Progenitor cell of endocrine pancreas (in vitro differentiated cells): ENCODE measurements at places on chromosomes 3 and 15. TPM values are rescaled to one million over a fixed set of nuclear protein-coding genes. Genes with fewer than 3 reads are reported as not detected.

DNA sequence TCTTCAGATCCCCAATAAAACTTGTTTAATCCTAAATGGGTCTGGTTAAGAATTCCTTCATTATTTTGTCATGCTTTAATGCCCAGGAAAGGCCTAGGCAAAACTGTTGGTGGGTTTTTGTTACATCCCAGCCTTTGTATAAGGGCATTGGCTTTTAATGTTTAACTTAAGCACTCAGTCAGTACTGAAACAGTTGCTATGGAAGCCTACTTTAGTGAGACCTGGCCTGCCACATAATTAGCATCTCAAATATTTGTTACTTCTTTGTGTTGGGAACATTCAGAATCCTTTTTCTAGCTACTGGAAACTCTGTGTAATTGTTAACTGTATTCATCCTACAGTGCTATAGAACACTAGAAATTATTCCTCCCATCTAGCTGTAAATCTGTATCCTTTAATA is 369.6 kb upstream of the ATP10A start:
- DNase-seq = no peak

GRCh38 chr15:62588938-62589670 is 424.0 kb upstream of the C2CD4B start:
- no peak for DNase-seq

DNA sequence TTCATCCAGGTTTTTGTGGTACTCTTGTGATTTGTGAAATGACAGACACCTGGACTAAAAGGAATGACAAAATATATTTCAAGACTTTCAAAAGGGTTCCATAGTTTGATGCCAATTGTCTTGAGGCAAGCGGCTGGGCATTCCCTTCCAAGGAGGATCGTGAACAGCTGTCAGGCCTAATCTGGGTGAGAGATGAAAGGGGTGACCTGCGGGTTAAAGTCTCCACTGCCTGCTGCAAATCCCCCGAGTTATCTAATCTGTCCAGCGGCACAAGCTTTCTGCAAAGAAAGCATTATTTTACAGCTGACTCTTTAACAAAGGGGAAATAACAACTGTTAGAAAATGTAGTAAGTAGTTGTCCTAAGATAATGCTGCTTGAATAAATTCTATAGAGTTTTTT is 128.7 kb upstream of the MB21D2 start:
- no peak for DNase-seq

The PTH1R gene
- 0.26 and 0.40 TPM in 2 replicates for total RNA-seq

DNA sequence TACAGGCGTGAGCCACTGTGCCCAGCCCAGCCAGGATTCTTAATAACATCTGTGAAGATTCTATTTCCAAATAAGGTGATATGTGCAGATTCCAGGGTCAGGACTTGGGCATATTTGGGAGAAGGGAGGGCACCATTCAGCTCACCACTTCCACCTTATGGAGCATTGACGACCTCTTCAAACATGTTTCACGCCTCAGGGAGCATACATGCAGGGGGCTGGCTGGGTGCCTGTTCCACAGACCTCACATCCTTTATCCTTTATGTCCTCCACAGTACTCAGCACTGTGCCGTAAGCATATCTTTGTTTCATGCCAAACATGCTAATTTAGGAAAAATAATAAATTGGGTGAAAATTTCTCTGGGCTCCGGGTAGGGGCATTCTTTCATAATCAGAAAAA is 229.0 kb downstream of the THSD4 start:
- DNase-seq = no peak

The CCR3 gene
- not detected in 2 replicates for total RNA-seq

DNA sequence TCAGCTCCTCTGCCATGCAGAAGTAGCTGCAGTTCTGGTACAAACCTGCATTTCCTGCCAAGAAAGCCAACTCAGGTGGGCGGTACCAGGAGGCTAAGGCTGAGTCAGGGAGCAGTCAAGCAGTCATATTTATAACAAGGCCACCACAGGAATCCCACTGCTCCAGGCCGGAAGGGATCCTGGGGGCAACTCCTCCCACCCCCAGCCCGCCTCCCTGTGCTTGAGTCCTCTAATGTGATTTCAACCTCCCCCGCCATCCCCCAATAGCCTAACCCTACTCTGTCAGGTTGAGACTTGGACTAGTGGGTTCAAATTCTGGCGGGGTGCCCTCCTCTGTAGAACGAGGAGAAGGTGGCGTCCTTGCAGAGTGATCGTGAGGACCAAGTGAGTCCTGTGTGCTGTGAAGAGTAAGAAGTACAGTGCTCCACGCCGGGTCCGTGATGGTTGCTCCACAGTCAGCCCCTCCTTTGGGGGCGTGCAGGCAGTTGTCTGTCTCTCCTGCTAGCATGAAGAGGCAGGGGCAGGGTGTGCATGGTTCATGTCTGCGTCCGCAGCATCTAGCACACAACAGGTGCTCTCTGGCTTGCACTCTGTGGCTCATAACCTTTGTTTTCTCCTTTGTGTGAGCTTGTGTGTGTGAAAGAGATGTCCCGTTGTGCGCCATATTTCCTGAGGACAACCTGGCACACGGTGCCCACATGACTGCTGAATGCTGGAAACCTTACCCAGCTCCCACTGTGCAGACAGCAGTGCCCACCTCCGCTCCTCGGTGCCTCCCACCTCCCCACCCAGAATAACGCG is 78.3 kb downstream of the SMAD6 start:
- DNase-seq = no peak
